ENCODE measurements at places on chromosomes 6 and 20.

DNA sequence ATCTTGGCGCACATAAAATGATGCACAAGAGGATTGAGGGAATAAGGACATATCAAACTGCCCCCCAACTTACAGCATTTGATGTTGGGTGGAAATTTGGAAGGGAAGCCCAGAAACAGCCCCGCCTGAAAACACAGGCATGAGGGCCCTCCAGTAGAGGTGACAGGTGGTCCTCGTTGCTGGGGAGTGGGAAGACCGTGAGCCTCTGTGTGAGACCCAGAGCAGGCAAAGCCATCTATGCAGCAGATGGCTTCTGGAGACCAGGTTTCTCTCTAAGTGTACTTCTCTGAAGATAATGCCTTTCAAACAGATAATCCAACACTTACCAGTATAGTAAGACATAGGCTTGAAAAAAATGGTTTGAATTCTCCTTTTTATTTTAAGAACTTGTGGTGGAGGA lies 132.2 kb upstream of the INSM1 start:
- DNase-seq, result no peak

- no peak for DNase-seq
Observed at GRCh38 chr6:40378071-40378724, 209.0 kb downstream of the LRFN2 start.

- no peak for DNase-seq
Observed at GRCh38 chr20:39623584-39624234, 661.6 kb downstream of the DHX35 start.

DNA sequence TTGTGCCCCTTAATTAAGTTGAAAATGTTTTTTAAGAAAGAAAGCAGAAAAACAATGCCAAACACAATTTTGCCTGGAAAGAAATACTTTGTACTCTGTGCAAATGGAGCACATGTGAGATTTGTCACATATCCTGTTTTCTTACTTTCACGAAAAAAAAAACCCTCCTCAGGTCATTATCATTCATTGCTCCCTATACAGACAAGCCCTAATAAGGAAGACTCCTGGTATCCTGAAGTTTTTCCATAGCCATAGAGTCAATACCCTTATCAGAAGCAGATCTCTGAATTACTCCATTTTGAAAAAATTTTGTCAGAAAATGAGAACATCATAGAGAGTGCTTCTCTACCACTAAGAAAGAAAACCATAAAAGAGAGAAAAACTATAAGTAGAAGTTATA lies 14.0 kb upstream of the NT5E start:
- DNase-seq, result no peak

- DNase-seq, result no peak
Observed at GRCh38 chr6:6678185-6678671, 89.7 kb downstream of the LY86 start.

DNA sequence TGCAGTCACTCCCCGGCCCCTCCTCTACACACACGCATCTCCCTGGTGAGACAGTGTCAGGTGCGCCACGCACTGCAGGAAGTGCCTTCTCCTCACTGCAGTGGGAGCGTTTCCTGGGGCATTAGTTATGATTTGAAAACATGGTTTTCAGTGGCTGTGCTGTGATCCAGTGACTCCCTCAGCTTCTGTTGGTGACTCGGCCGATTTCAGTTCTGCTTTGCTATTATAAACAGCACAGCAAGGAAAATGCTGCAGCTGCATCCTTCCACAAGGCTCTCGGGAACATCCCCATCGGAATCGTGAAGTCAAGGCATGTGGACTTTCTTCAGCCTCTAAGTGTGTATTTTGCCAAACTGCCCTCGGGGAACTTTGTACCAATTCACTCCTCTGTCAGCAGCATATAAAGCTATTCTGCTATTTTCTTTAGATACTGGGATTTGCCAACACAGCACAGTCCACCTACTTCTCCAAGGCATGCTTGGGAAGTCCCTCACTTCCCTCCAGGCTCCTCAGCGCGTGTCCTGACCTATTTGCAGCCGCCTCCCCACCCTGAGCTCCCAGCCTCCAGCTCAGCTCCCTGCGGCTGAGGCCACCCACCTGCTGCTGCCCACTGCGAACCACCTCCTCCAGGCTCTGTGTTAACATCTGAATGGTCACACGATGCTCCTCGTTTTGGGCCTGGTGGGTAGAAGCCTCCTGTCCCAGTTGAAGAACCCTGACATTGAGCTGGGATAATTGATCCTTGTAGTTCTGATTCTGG lies 54.5 kb downstream of the GINS1 start:
- DNase-seq, result no peak

- DNase-seq, result no peak
Observed at GRCh38 chr6:134577998-134578397, 260.1 kb upstream of the SGK1 start.

GRCh38 chr6:135850882-135851281 lies 619 bp upstream of the PDE7B start:
- no peak for DNase-seq

DNA sequence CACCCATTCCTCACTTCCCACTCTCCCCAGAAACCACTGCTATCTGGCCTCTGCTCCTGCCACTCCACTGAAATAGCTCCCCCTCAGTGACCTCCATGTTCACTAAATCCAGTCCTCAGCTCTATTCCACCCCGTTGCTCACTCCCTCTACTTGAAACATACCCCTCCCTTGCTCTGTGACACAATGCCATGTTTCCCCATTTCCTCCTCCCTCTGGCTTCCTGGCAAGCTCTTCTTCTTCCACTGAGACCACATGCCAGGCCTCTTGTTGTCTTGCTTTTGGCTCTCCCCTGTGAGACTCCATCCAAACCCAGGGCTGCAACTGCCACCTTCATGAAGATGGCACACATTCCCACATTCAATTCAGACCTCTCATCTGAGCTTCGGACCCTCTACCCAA lies 13.9 kb downstream of the TMEM151B start:
- DNase-seq, result no peak

DNA sequence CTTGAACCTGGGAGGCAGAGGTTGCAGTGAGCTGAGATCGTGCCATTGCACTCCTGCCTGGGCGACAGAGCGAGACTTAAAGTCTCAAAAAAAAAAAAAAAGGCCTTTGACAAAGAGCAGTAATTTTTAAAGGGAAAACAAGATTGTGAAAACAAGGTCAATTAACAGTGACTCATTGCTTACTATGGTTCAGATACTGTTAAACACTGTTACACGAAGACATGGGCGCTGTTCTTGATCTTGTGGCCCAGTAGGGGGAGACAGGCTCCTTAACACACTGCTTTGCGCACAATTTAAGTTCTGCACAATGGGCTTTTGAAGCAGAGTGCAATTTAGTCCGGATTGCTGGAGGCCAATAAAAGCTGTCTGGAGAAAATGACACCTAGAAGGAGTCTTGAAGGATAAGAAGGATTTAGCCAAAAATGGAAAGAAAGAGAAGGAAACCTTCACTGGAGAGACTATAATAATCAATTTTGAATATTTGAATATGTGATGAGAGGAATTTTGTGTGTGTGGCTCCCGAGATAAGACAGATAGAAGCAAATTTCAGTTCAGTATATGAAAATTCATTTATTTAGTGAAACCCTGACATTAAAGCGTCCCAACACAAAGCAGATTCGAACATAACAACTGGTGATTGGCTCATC lies 6.0 kb upstream of the LATS1 start:
- no peak for DNase-seq

GRCh38 chr20:17611540-17612286 lies 41.8 kb downstream of the DSTN start:
- no peak for DNase-seq

DNA sequence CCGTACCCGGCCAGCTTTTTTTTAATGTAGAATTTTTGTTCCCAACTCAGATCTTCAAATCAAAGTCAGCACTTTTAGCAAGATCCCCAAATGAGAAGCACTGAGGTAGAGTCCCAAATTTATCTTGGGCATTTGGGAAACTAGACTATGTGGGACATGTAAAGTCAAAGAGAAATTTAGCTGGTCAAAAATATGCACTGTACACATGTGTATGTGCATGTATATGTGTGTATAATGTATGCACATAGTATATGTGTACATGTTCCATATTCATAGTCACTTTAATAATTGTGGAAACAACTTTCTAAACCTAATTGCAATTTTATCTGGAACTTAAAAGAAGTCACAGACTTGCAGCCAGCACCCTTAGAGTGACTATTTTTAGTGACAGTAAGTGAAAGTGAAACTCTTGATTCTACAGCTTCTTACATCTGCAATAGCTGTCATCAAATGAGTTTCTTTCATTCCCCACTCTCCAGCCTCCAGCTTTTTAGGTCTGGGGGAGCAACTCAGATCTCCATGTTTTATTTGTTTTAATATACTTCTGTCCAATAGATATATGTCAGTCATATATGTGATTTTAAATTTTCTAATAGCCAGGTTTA lies 53.6 kb downstream of the CDC40 start:
- no peak for DNase-seq

DNA sequence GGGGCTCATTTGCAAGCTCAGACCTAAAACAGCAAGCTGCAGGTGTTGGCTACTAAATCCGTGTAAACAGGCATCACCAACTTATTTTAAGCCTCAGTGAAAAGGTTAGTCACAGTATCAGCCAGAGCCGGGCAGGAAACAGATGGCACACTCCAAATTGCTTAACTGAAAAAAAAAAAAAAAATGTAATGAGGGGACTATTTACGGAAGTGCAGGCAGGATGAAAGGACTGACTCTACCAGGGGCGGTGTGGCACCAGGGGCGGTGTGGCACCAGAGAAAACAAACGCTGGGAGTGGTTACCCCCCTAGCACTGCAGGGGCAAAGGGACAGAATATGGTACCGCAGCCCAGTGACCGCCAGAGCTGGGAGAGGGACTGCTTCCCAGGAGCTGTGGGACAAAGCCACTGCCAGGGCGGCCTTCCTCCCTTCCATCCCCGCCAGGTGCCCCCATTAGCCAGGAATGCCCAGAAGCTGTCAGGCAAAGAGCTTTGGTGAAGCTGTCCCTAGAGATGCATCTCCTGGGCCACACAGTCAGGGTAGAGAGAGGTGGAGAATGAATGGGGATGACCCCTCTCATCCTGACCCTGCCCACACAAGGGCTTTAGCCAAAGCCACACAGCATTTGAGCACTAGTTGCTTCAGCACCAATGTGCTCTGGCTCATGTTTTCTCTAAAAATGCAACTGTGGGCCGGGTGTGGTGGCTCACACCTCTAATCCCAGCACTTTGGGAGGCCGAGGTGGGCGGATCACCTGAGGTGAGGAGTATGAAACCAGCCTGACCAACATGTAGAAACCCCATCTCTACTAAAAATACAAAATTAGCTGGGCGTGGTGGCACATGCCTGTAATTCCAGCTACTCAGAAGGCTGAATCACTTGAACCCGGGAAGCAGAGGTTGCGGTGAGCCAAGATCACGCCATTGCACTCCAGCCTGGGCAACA lies 39.6 kb upstream of the GFOD1 start:
- no peak for DNase-seq

DNA sequence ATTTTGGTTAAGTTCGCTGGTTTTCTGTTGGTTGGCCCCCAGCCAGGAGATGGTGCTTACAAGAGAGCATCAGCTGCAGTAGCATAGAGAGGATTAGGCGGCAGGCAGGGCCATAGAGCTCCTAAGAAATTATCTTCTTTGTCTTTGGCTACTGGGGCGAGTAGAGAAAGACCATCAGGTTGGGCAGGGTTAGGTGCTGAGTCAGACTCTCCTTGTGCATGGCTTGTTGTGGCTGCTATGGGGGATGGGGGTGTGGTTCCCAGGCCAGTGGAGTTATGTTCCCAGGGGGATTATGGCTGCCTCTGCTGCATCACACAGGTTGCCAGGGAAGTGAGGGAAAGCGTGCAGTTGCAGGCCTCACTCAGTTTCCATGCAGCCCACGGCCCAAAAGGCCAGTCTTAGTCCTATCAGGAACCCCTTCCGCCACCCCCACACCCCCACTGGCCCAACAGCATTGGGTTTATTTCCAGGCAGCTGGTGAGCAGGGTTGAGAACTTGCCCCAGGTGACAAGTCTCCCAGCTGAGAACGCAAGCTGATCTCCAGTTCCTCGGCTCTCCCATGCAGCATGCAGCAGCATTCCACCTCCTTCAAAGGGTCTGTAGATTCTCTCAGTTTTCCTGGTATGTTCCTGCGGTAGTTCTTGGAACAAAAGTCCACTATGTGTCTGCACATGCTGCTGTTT lies 243.7 kb downstream of the UTRN start:
- no peak for DNase-seq

- no peak for DNase-seq
Observed at GRCh38 chr20:51871943-51872342, 69.6 kb upstream of the SALL4 start.

GRCh38 chr6:120278689-120279396 lies 929.3 kb upstream of the MAN1A1 start:
- no peak for DNase-seq

DNA sequence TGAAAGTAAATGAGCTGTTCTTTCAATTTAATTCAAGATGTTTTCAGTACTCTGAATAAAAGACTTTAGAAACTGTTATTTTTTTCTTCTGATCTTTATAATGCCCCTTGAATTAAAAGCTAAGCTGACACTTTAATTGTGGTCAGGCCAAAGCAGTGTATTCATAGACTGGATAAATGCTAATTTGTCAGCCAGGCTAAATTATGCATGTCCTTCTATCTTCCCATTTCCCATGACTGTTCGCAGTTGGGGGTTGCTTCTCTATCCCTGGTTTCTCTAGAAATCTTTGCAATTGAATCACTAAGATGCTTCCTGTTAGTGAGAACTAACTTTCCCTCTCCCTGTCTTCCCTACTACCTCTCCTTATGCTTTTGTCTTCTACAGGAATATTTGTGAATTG lies 396.2 kb downstream of the RFPL4B start:
- DNase-seq, result no peak

DNA sequence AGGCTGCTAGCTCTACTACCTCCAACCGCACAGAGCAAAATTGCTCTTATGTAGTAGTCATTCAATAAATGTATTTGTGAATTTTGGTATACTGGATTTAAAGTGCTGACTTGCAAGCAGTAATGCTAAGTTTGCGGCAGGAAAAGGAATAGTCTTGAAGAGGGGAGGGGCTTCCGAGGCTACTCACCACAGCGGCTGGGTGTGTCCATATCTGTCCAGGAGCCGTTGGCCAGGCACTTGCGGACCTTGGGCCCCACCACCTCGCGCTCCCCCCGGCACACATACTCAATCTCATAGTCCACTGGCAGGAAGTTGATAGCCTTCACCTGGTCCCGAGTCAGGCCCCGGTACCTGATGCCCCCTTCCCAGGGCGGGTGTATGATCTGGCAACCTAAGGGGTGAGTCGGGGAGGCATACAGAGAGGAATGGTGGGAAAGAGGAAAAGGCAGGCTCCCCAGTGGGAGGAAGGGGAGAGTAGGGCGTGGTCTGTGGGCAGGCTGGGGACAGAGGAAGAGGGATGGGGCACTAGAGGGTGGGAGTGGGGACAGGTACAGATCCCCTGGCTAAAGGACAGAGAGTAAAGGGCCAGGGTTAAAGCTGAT lies 1.7 kb downstream of the GABBR1 start:
- DNase-seq, result no peak

GRCh38 chr20:21739682-21740081 lies 34.2 kb downstream of the PAX1 start:
- DNase-seq, result no peak

DNA sequence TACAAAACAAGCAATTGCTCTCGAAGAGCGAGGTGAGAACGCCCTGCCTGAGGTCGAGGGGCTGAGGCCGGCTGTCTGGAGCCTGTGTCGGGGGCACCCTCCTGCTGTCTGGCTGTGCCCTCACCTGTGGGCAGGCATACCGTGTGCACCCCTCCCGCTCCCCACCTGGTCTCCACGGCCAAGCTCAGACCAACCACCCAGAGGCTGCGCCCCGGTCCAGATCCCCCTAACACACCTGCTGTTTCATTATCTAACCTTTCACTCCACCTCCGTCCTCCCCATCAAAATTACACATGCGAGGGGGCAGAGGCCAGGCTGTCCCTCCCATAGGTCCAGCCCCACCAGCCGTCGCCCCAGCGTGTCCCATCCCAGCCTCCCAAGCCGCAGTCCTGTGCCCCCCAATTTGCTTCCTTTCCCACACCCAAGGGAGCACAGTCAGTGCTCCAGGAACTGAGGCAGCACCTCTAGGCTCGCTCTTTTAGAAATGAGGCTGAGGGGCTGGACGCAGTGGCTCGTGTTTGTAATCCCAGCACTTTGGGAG lies 35.2 kb downstream of the NTSR1 start:
- DNase-seq, result no peak

All from hypothalamus (tissue), 51 donors.